ENCODE measurements at places on chromosomes 7 and 10. TPM values are rescaled to one million over a fixed set of nuclear protein-coding genes. Genes with fewer than 3 reads are reported as not detected.

- no peak for DNase-seq
Measured at GRCh38 chr10:32005050-32005449, 51.2 kb downstream of the KIF5B start.

DNA sequence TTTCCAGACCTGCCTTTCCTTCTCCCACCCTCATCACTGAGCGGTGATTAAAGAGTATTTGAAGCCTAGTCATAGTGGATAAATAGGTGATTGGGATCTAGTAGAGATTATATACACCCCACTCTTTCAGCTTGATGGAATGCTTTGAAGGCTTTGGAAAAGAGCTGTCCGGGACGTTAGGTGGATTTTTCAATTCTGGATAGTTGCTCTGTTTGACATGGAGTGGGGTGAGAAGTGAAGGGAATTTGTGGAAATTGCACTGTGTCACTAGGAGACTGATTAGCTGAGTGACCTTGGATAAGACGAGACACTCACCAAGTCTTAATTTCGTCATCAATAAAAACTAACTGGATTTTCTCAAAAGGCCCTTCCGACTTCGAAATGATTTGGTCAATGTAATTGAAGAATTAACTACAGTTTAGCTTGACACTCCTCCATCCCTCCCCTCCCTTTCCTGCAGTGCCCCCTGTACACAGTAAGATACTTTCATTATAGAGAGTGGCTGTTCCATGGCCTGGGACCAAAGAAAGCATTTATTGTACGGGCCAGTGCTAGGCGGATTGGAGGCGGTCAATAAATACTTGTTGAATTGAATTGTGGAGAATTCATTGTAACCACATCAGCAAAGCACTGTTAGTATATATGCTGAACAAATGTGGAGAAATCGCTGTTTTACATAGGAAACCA lies 962 bp downstream of the ZKSCAN1 start:
- DNase-seq: no peak

DNA sequence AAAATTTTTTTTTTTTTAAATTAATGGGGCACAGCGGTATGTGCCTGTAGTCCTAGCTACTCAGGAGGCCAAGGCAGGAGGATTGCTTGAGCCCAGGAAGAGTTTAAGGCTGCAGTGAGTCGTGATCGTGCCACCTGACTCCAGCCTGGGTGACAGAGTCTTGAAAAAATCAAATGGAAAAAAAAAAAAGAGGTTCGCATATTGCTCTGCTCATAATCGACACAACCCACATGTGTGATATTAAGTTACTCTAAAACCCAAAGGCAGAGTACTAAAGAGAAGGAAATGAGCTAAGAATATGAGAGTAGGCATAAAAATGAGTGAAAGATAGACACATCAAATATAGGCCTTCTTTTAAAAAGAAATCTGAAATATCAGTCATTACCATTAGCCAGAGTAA lies 66.3 kb downstream of the IGF2BP3 start:
- DNase-seq: no peak

DNA sequence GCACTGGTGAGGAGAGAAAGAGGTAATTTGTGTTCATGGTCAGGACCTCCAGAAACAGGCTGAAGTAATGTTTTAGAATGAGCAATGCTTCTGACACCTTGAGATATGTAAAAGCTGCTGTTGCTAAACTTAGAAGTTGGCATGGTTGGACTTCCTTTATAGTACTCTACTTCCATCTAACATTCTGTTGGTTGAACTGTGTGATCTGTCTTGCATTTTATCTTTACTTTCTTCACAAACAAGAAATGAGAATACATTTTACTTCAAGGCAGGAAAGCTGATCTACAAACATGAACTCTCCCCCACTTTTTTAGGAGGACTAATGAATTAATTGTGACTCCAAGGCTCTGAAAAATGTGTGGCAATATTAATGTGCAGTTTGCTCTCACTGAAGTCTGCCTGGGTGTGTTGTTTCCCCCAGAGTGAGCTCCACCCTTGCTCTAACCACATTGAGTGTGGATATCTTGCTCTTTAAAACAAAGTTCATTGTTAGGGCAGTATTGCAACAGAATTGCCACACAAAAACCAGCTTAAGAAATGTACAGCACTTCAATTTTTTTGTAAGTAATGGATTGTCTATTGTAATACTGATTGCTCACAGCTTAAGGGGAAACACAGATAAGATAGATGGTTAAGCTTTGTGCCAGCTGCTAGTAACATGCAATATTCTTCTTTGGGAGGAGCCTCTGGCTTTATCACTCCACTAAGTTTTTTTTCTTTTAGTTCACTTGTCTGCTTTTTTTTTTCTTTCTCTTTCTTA lies 69.0 kb downstream of the ADD3 start:
- DNase-seq: no peak

DNA sequence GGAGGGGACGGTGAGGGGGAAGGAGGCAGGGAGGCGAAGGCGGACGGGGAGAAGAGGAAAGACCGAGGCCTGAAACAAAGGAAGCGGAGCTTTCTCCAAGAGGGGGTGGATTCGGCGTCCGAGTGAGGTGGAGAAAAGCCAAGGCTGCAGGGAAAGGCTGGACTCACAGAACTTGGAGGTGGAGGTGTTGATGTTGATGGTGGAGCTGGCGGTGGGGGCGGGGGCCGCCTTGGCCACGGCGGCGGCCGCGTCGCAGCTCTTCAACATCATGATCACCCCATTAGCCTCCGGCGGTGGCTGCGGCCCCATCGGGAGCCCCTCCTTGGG lies 578 bp downstream of the CACUL1 start:
- DNase-seq: peak; percentile 48

GRCh38 chr10:29243066-29243465 lies 45.8 kb upstream of the LYZL1 start:
- no peak for DNase-seq

GRCh38 chr10:85607043-85607695 lies 759.4 kb downstream of the GRID1 start:
- no peak for DNase-seq

GRCh38 chr7:155722118-155722517 lies 77.7 kb downstream of the RBM33 start:
- DNase-seq: no peak

GRCh38 chr7:16804674-16805439 lies at the start of gene AGR2:
Gene AGR2 (minus strand): TSS chr7:16804999. CDS start chr7:16801796, 3,203 bp downstream.
- DNase-seq: peak; percentile 39

DNA sequence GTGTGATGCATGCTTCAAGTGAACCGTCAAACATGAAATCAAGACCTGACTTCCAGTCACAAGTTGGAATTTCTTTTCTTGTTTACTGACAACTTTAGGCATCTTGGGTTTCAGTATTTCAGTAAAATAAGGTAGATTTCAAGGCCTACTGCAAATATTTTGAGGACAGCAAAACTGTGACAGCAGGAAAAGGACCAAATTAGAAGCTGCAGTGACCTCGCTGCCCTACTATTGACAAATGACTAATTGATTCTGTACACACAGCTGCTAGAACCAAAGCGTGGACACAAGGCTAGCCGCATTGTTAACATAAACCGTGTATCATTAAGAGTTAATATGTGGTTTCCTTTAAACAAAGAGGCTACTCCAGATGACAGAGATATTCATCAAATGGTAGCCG lies 105.7 kb upstream of the SEC61G start:
- no peak for DNase-seq

DNA sequence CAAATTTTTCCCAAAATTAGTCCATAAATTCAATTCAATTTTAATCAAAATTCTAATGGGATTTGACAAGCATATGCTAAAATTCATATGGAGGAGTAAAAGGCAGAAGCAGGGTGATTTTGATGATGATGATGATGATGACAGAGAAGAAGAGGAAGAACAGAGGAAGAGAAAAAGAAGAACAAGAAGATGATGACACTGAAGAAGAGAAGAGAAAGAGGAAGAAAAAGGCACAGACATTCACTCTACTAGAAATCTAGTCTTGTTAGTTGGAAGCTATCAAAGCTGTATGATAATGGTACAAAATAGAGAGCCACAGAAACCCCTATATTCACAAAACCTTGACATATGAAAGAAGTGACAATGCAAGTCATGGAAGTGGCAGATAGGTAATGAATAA lies 157.9 kb downstream of the ELMO1 start:
- DNase-seq: no peak

DNA sequence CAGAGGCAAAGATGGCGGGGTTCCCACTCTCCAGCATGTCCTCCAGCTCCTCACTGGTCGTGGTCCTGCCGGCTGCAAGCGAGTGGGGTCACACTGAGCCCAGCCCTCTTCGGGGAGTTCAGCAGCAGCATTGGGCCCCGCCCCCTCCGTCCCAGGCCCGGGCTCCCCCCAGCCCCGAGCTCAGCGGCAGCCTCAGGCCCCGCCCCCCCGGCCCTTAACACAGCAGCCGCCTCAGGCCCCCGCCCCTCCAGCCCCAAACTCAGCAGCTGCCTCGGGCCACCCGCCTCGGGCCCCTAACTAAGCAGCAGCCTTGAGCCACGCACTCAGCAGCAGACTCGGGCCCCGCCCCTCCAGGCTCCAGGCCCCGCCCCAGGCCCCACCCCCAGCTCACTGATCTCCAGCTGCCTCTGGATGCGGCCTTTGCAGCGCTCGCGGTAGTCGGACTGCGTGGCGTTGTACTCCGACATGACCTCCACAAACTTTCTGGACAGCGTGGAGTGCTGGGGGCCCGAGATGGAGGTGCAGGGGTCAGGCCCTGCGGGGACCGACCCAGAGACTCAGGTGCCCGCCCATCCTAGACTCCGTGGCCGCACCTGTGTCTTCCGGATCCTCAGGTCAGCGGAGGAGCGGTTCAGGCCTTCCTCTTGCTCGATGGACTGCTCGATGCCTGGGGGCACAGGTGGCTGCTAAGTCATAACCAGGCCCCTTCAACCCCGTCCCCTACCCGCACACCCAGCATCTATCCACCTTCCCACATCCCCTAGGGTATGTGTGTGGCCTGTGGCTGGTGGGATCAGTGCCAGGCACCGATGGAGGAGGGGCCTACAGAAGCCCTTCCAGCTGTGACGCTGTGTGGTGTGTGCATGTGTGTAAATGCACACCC lies 15.5 kb downstream of the STX1A start:
- no peak for DNase-seq

DNA sequence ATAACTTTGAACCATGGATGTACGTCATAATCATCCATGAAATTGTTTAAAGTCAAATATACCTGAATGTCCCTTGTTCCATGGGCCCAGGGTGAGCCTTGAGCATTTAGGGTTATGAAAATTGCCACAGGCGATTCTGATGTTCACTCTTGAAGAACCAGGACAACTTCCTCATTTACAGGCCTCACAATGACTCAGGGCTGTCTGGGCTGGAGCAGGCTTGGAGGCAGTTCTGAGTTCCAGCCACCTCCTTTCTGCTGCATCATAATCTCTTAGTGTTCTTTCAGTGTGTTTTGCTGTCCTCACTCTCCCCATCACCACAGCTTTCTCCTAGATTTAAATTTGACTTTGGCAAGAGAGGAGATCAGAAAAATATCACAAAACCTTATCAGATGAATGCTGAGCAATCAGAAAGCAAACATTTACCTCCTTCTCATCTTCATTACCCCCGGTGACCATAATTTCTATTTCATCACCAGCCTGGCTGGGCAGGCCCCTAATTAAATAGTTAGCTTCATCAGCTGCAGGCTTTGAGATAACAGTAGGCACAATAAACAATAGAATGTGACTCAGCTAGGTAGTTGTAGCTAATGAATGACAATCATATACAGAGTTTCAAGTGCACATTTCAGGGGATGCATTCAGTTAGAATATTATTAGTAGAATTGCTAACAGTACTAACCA lies 571.0 kb downstream of the SH2D4B start:
- DNase-seq: no peak

DNA sequence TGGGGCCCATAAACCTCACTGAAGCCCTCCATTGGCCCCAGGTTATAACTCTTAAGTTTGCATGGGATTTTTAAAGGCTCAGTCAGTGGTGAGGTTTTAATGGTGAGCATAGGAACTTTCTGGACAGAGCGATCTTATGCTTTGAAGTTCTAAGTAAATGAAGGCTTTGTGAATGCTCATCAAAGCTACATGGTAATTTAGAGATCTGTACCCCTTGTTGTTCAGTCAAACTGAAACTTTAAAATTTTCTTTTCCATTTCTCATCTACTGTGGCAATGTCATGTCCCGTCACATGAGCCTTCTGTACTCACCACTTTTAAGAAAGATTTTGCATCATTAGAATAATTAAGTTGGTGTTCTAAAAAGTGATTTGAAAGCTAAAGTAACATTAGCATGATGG lies 39.9 kb downstream of the CHN2 start:
- no peak for DNase-seq

DNA sequence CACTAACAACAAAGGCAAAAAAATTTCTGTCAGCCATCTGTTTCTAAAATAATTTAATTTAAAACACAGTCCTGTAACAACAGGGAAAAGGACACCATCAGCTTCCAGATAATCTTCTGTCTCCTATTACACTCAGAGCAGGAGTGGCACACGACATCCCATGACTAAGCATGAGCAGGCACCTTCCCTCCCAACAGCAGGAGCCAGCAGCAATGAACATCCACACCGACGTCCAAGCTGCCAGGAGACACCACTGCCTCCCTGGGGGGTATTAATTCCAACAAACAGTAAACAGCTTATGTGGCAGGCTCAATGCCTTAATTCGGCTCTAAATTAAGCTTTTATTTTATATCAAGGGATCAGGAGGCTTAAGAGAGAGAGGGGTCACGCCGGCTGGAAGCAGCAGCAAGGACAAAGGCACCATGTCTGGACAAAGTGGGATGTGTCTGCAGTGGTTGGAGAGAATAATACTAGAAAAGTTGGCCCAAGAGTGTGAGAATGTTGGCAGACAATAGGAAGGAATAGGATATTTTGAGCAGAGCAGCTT lies 45.7 kb downstream of the KIAA1549 start:
- DNase-seq: peak; percentile 55

GRCh38 chr7:94389381-94389780 lies 5.3 kb upstream of the COL1A2 start:
- no peak for DNase-seq

GRCh38 chr10:127417031-127417430 lies 132.1 kb upstream of the NPS start:
- no peak for DNase-seq

GRCh38 chr7:138727336-138728099 lies 26.4 kb upstream of the SVOPL start:
- no peak for DNase-seq

GRCh38 chr10:112526906-112527305 lies 79.9 kb downstream of the VTI1A start:
- DNase-seq: peak; percentile 35

- DNase-seq: peak; percentile 79
Measured at GRCh38 chr7:152910545-152911225, 151.1 kb downstream of the ACTR3B start.

GRCh38 chr7:149741629-149742028 lies 31.8 kb downstream of the ZNF467 start:
- no peak for DNase-seq

DNA sequence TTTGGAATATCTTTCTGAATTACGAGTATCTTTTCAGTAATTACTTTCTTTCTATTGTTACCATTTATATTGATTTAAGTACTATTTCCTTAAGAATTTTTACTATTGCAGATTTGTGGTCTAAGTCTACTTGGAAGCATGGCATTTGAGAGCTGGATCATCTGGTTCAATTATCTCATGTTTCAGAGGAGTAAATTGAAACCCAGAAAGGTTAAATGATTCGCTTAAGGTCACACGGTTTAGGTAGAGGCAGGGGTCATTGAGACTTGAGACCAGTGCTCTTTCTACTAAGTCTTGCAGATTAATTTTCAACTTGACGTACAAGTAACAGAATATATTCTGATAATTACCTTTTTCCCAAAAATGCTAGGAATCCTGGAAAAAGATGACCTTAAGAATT lies 109.2 kb upstream of the GLCCI1 start:
- no peak for DNase-seq

Gene SPDYE2B
- not detected for total RNA-seq

Gene SPDYE6
- not detected for total RNA-seq

Gene TRIM50
- total RNA-seq: 1.0 TPM

Gene EPC1
- total RNA-seq: 68.7 TPM

Gene SRRM3
- total RNA-seq: 0.50 TPM

Gene TRIM73
- 1.5 TPM for total RNA-seq

Gene LFNG
- 4.7 TPM for total RNA-seq

Gene GRID2IP
- 0.67 TPM for total RNA-seq

Gene PTF1A
- total RNA-seq: not detected

All from thyroid gland (tissue), 4 donors.